ENCODE measurements at places on chromosomes 11 and 22.

DNA sequence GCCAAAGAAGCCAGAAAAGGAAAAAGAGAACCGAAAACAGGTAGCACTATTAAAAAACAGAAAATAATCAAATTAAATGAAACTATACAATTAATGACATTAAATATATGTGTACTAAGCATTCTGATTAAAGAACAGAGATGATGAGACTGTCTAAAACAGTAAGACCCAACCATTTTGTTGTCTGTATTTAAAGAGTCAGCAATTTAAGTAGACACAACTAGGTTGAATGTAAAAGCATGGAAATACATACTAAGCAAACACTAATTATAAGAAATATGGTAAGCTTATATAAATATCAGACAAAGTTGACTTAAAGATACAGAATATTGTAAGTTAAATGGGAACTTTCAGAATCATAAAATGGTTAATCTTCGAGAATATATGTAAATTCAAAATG is 774.6 kb upstream of the RAG2 start:
- no peak for DNase-seq

- no peak for DNase-seq
Measured at GRCh38 chr22:38257181-38257580, 15.6 kb downstream of the TMEM184B start.

GRCh38 chr11:70099578-70100279 is 21.6 kb downstream of the ANO1 start:
- DNase-seq = no peak

- no peak for DNase-seq
Measured at GRCh38 chr22:40660730-40661129, 18.6 kb upstream of the MCHR1 start.
